ENCODE measurements at places on chromosomes 1 and 21.

DNA sequence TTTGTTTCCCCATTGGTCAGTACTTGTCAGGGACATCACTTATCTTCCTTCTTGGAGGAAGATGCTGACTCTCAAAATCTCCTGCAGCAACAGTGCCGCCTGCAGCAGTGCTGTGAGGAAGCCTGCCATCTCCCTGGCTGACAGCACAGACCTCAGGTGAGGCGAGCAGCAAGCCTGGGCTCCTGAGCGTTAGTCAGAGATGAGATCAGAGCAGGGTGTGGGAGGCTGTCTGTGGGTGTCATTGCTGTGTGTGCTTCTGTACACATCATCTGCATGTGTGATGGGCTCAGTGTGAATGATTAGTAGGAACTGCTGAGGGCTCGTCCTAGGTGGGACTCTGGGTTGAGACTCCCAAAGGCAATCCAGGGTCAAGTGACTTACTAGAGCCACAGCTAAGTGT, 6.1 kb downstream of the STRIP1 start:
- no peak for DNase-seq

GRCh38 chr1:53273526-53273925, 35.2 kb upstream of the MAGOH start:
- DNase-seq = no peak

GRCh38 chr1:239240736-239241135, 145.6 kb upstream of the CHRM3 start:
- DNase-seq = no peak

GRCh38 chr1:88595355-88596002, 88.6 kb upstream of the PKN2 start:
- no peak for DNase-seq

DNA sequence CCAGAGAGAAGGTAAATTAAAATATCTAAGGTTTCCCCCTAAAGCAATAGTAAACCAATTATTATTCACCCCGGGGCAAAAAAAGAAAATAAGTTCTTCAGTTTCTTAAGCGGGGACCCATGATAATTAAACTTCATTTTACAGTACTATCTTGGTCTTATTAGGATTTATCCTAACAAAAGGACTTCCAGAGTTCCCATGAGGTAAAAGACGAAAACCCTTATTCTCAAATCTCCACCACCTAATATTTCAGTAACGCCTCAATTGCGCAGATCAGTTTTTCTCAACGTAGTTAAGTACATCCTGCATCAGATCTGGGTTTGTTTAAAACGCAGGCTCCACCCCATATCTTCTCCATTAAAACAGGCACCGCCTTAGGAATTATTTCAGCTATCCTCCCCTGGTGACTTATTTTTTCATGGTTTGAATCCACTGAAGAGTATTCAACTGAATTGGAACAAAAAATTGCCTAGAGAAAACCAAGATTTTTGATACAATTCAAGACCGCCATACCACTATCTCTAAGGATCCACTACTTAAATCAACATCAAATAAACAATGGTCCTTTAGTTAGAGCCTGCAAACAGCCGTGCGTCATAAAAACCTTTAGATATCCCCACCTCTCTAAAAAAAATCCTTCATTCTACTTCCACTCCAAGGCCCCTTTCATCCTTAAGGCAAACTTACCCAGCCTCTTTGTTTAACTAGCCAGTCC, 1.7 kb downstream of the MCL1 start:
- DNase-seq = no peak

- DNase-seq = peak; percentile 8
Measured at GRCh38 chr1:3902571-3903091, 2.6 kb upstream of the C1orf174 start.

DNA sequence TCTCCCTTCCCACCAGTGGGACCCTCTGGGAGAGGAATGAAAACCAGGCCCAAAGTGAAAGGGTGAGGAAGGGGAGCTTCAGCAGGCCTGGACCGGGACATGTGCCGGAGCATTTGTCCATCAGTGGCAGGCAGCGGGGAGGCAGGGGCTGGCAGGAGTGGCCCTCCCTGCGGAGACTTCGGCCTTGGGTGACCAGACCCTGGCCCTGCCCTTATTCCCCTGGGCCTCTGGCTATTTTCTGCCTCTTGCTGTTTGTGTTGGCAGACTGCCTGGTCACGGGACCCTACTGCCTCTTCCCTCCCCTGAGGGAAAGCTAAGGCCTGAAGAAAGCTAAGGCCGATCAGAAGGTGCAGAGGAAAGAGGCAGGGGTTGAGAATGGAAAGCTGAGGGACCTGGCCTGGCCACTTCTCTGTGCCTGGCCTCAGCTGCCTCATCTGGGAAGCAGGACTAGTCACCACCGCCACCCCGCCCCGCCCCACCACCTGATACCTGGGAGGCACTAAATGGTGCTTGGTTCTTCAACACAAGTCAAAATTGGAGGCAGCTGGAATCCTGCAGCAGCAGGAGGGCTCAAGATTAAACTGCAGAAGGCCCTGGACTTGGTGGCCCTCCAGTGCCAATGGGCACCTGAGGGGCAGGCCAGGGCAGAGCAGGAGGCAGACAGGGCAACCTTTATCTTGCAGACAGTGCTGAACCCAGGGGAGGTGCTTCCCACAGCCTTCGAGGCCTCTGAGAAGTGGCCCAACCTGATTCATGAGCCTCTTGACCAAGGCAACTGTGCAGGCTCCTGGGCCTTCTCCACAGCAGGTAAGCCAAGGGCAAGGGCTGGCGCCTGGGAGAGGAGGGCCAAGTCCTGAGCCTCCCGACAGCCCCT, 7.9 kb downstream of the TINAGL1 start:
- DNase-seq = no peak

DNA sequence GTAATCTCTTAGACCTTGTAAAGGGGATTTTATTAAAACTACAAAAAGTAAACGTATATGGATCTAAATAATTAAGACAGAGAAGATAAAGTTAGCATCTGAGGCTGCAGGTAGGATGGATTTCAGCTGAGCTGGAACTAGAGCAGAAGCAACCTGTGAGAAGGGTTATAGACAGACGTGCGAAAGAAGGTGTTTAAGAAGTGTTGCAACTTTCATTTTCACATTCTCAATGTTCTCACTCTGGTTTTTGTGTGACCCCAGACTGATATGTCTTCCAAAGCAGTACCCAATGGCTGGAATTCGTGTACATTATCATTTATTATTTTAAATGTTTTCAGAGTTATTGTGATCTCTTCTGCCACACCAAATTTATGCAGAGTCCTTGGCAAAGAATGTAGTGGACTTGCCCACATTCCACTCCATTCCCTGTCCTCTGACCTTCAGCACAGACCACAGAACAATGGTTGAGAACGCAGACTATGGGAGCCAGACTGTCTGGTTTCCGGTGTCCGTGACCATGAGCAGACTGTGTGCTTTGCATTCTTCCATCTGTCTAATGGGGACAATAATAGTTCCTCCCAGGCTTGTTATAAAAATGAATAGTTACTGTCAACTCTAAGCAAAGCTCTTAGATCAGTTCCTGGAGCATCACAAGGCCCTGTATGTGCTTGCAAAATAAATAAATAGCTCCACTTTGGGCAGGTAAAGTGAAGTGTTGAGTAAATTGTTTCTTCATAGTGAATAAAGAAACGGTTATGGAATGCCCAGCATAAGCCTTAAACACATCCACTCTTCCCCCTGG, 140.6 kb upstream of the SAMSN1 start:
- no peak for DNase-seq

GRCh38 chr1:116833718-116834117, 76.0 kb upstream of the PTGFRN start:
- no peak for DNase-seq

DNA sequence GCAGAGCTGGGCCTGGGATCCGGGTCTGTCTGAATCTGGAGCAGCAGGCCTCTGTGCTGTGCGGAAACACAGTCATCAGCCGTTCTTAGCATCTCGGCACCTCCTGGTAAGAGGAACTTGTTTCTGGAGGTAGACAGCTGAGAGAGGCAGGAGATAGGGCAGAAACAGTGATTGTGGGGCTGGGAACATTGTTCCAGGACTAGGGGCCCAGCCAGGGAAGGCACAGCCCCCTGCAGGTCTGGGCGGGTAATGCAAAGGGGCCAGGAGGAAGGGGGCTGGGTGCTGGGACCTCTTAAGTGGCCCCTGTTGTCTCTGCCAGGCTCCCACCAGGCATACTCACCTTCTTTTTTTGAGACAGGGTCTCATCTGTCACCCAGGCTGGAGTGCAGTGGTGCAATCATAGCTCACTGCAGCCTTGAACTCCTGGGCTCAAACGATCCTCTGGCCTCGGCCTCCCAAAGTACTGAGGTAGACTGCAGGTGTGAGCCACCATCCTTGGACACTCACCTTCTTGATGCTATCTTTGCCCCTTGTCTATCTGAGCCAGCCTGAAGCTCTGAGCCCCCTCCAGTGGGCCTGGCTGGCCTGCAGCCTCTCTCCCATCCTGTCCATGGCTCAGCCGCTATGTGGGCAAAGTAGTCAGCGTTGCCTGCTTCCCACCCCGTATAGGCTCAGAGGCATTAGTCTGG, 134.3 kb upstream of the ZBTB40 start:
- DNase-seq = no peak

GRCh38 chr1:89719502-89720306, 86.8 kb downstream of the LRRC8C start:
- no peak for DNase-seq

DNA sequence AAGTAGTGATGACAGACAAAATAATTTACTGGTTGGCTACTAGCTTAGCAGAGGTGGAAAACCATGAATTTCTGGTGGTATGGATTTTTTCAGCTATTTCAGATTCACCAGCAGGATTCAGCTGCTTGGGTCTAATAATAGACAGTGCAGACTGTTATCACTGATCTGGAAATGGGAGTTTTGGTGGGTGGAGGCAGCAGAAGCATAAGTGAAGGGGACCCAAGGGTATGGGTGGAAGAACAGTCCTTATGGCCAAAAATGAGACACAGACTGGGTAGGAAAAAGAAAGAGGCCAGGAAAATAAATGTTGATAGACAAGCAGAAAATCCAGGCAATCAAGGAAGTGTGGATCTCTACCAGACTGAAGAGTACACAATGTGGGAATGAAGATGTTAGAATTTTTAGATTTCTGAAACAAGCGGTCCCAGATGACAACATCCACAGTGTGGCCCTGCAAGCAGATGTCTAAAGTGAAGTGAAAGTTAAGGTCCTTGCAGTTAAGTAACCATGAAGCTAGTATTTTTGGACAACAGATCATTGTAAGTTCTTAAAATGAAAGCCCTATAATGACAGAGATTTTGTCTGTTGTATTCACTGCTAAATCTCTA, 24.7 kb downstream of the LYST start:
- no peak for DNase-seq

DNA sequence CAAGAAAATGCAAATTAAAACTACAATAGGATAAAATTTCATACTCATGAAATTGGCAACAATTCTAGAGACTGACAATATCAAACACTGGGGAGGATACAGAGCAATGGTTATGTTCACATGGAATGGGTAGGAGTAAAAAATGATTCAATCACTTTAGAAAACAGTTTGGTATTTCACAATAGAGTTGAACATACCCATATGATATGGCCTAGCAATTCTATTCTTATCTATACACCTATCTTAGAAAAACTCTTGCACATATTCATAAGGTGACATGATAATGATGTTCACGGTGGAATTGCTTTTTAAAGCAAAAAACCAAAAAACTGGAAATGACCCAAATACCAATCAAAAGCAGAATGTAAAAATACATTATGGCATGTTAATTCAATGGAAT, 28.7 kb downstream of the PHC2 start:
- no peak for DNase-seq

- no peak for DNase-seq
Measured at GRCh38 chr1:248046536-248046935, at the start of gene OR2L3. Gene OR2L3, plus strand, starts transcription at chr1:248046836. Its CDS starts 13,846 bp downstream, at chr1:248060682.

- DNase-seq = no peak
Measured at GRCh38 chr21:39153842-39154241, 29.4 kb downstream of the PSMG1 start.

GRCh38 chr21:25188677-25189079, 418.6 kb downstream of the MRPL39 start:
- DNase-seq = no peak

DNA sequence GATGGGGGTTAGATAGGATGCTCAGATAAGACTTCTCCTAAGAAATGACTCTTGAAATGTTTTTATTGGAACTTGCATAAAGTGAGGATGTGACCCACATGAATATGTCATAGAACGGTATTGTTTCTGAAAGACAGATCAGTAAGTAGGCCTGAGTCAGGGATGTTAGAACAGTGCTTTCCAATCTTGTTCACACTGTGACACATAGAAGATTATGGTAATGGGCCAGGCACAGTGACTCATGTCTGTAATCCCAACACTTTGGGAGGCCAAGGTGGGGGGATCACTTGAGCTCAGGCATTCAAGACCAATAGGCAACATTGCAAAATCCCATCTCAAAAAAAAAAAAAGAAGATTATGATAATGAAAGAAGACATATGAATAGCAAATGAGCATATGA, 32.9 kb downstream of the FMO4 start:
- DNase-seq = no peak

- no peak for DNase-seq
Measured at GRCh38 chr1:225250432-225250831, 177.4 kb downstream of the LBR start.

GRCh38 chr21:39321424-39321823, 8.0 kb upstream of the BRWD1 start:
- no peak for DNase-seq

DNA sequence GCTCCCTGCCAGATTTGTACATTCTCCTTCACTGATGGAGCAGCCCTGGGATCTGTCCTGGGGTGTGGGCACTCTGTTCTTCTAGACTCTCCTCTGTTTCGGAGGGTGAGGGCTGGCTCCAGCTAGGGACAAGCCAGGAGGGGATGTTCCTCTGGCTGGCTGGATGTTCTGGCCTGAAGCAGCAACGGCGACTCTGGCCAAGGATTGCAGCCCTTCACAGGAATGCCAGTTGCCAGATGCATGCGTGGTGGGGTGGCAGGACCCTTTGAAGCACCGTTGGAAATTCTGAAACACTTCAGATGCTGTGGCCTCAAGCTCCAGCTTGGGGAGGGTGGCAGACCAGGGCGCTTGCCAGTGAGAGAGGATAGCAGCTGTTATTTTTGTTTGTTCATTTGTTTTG, 210.9 kb downstream of the TRABD2B start:
- DNase-seq = no peak

GRCh38 chr1:156376146-156376545, 7.1 kb downstream of the RHBG start:
- no peak for DNase-seq

DNA sequence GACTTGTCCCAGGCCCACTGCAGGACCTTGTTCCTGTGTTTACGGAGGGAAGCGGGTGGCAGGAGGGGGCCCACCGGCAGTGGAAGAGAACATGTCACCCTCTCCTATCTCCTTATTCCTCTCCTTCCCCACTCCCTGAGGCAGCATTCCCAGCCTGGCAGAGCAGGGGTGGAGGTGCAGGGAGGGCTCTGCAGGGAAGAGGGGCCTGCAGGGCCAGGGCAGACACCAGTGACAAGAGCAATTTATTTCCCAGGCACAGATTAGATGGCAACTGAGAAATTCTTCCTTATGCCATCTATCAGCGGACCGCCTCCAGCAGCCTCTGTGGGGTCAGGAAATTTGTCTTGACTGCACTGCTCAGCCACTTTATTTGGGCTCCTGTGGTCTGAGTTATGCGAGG, 105.8 kb downstream of the DDX20 start:
- DNase-seq = no peak

- DNase-seq = no peak
Measured at GRCh38 chr1:19665496-19666465, 1.1 kb downstream of the HTR6 start.
